ENCODE measurements at places on chromosomes 1 and 21. TPM values are rescaled to one million over a fixed set of nuclear protein-coding genes. Genes with fewer than 3 reads are reported as not detected.

- no peak for DNase-seq
These were observed 626.2 kb downstream of the SMYD3 start for GRCh38 chr1:245880754-245881403.

DNA sequence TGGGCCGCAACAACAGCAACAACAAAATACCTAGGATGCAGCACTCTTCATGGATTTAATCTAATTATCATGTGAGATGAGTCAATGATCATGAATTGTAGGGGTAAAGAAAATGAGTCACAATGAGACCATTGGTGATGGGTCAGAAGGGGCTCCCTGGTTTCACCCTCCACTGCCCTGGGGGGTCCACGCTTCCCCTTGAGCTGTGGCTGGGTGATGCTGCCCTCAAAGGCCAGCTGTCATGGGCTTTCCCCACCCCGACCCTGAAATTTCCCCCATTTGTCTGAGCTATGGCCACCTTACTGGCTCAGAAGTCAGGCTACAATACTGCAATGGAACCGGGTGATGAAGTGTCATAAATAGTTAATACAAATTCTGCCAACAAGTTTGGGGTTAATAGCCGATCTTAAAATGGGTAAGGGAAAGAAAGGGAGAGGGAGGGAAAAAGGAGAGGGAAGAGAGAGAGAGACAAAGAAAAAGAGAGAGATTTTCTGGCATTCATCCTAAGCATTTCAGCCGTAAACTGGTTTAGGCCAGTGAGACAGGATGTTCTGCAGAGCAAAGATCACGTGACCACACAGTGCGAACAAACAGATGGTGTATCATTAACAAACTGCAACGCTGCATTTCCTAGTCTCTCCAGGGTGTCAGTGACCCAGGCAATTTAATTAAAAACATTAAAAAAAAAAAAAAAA, 143.4 kb upstream of the ERRFI1 start:
- peak; percentile 93 for DNase-seq

GRCh38 chr21:45074048-45074817, at the start of gene ADARB1:
Gene ADARB1, plus strand, starts transcription at chr21:45074580. Its CDS starts 97,077 bp downstream, at chr21:45171657.
- DNase-seq, result no peak

GRCh38 chr1:208939537-208940085, 643.9 kb upstream of the CAMK1G start:
- DNase-seq, result no peak

DNA sequence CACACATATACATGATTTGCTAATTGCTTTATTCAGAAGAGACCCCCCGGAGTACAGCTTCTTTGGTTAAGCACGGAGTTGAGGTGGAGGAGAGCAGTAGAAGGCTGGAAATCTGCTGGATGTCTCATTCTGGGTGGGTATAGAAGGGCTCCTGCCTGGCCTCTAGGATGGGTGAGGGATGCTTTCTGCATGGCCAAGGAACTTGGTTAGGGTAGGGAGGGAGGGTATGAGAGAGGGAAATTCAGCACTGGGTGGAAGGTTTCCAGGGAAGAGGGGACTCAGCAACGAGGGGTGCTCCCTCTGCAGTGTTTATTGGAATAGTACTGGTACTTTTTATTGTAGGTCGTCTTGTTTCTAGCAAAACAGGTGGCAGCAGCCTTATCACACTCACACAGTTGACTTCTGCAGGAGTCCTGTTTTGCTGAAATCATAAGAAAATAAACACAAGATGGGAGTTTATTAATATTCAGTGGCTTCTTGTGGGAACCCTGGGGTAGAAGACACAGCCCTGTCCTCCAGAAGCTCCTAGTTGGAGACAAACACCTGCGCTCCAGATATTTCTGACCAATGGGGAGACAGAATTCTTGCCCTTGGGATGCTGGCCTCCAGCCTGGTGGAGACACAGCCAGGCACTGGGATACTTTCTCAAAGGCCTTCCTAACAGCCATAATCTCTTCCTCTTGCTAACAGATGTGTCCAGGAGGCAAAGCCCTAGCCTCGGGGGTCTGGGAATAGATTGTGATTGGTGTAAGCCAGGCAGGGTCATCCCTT, 3.8 kb downstream of the PLA2G2A start:
- DNase-seq, result no peak

DNA sequence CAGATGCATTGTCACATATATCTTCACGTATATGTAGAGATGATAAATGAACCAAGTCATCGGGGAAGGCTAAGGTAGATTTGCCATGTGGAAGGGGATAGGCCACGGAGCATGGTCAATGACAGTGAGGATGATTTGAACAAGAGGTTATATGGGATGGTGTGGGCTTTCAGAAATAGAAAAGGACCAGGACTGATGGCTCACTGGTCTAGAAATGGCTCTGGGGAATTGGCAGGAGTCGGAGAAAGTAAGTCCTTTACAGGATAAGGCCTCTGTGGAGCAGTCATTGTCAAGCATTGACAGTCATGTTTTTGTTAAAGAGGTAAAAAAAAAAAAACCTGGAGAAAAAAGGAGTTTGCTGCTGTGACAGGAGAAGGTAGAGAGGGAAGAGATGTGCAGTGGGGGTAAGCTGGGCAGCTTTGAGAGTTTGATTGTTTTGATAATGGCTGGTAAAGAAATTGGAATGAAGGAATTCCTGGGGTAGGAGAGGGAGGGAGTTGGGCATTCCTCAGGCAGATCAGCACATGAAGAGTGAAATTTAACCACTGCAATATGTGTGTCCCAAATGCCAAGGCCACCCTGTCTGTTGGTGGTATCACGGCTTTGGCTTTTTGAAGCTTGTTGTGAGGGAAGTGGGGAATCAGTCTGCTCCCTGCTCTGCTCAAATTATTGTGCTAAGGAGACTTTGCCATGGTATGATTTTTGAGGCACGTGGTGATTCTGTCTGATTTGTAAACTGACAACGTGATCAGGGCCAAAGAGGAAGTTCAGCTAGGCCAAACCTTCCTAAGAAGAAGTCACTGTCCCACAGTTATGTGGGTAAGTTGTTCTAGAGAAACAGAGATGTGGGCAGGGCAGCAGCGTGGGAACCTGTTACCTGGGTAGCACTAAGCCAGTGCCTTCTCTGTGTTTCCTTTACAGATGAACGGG, 26.0 kb downstream of the MACF1 start:
- no peak for DNase-seq

- DNase-seq, result no peak
These were observed 493.8 kb upstream of the CHRM3 start for GRCh38 chr1:238892612-238893011.

GRCh38 chr1:31509124-31510072, 66.9 kb upstream of the TINAGL1 start:
- DNase-seq, result no peak

DNA sequence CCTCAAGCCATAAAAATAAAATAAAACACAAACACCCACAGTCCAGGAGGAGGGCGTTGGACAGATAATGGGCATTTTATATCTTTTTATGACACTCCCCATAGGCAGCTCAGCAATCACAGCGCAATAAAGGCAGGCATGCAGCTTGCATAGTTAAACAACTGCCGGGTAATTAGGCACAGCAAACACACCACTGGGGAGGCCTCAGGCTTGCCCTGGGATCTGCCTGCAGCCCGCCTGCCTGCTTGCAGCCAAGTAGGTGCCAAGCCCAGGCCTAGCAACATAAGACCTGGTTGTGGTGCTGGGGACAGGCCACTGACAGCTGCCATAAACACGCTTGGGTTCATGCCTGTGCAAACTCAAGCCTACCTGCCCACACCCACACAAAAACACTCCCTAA, 54.2 kb downstream of the DMAP1 start:
- DNase-seq, result no peak

- DNase-seq, result no peak
These were observed 31.2 kb downstream of the UBR4 start for GRCh38 chr1:19178734-19179398.

GRCh38 chr1:94676686-94677085, 135.1 kb upstream of the F3 start:
- no peak for DNase-seq

DNA sequence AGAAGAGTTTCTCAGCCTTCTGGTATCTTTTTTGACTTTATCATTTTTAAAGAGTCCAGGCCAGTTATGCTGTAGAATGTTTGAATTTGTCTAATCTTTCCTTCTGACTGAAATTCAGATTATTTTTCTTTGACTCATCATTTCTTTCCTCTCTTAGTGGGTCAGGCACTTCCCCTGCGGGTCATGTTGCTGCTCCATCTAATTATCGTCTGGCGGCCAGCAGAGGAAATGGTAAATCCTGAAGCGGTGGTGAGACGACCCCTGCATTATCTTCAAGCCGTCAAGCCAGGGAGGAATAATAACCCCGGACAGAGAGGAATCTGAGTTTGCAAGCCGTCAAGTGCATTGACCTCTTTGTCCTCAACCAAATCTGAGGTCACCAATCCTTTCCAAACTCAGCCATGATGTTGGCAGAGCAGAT, 102.1 kb downstream of the ADSS2 start:
- no peak for DNase-seq

DNA sequence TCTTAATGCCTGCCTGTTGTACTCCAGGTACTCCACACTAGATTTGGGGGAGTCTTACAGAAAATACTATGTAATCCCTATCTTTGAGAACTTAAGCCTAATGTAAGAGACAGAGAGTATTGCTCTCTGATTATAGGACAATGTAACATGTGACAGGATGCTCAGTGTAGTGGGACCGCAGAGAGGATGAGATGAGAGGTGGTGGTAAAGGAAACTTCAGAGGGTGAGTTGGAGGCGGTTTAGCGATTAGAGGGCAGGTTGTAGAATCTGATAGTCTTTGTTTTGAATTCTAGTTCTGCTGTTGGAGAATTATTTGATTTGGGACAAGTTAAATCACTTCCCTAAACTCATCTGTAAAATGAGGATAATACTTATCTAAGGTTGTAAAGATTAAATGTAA, 5.4 kb downstream of the SOAT1 start:
- DNase-seq, result no peak

DNA sequence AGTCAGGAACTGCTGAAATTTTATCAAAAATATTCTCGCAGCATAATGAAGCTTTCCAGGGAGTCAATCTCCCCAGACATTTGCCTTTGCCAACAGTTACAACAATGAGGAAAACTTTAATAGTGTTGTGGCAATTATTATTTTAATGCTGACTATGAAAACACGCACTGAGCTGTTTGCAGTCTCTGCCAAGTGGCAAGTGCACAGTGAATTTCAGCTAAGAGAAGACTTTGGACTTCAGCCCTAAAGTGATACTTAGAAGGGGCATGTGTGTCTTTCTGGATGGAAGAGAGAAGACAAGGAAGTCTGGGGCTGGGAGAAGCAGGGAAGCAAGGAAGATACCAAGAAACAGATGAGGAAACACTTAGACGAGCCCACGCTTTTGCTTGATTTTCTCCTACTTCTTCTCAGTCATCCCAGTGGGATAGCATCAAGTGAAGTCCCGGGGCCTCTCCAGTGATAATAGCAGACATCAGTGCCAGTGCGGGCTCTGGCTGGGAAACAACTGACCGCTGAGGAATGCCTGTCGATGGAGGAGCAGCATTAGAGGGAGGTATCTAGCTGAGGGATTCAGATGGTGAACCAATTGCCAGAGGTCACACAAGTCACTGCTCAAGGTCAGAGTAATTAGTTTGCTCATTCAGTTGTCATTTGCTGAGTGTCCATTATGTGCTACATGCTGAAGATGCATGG, 196.3 kb downstream of the TTLL7 start:
- DNase-seq, result peak; percentile 28

DNA sequence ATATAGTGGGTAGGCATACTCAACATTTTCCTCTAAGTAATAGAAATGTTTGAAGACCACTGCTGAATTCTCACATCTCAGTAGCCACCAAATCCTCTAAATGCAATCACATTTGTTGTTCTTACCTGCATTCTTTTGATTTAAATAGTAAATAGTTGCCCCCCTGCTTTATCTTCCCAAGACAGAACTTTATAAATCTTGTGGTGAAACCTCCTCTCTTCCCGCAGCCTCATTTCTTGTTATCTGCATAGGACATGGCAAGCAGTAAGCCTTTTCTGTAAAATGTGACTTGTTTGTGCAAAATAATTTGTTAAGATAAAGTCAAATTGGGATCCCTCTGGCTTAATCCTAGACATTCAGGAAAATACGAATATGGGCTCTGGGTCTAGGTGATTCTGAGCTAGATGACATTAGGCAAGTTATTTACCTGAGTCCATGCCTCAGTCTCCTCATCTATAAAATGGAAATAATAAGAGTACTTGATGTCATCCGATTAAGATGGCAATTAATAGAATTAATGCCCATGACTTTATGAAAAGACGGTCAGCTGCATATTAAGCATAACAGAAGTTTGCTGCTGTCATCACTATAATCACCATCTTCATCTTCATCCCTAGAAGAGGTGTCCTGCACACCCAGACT, 77.7 kb downstream of the LRRC8C start:
- no peak for DNase-seq

DNA sequence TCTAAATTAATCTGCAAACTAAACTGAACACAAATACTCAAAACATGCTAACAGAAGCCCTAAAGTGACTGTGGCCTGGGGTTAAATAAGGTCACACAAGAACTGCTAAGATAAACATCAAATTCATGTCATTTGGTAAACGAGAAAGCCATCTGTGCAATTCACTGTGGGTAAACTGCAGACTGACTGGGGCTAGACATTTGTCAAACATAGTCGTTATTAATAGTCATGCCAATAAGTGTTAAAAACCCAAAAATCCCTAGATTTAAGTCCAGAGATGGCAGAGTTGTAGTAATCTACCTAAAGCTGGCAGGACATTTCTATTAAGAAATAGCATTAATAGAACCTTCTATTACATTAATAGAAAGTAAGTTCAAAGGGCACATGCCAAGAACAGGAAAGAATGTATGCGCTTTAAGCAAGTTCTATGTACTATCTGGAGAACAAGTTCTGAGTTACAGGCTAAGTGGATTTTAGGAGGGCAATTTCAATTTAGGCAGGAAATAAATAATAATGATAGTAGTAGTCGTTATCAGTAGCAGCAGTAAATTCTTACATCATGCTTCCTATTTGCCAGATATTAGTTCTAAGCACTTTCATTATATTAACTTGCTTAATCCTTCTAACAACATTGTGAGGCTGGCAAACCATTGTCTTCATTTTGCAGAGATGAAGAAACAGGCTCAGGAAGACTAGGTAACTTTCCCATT, 8.6 kb downstream of the EDEM3 start:
- no peak for DNase-seq

- peak; percentile 23 for DNase-seq
These were observed 292.1 kb upstream of the VAMP3 start for GRCh38 chr1:7478809-7479499.

GRCh38 chr21:32765058-32765457, 6.5 kb downstream of the PAXBP1 start:
- DNase-seq, result no peak

GRCh38 chr1:208235982-208236761, 8.0 kb downstream of the PLXNA2 start:
- peak; percentile 45 for DNase-seq

The FOXE3 gene
- not detected for total RNA-seq

The CLK2 gene
- 28.8 TPM for total RNA-seq

The FCRL2 gene
- 0.20 TPM for total RNA-seq

The PRDM16 gene
- total RNA-seq, result 1.5 TPM

The GJA8 gene
- total RNA-seq, result not detected

The SPATA21 gene
- not detected for total RNA-seq

The SELL gene
- 12.3 TPM for total RNA-seq

The IGFN1 gene
- 3.6 TPM for total RNA-seq

The SPRR5 gene
- 1.8 TPM for total RNA-seq

The SEC16B gene
- total RNA-seq, result 9.6 TPM

The TAS1R2 gene
- not detected for total RNA-seq

The FAM20B gene
- total RNA-seq, result 25.7 TPM

The PCAT6 gene
- total RNA-seq, result not detected

The RGS1 gene
- 13.0 TPM for total RNA-seq

Data from skin of body (tissue), 3 donors.